ENCODE measurements at places on chromosomes 2 and 18.

DNA sequence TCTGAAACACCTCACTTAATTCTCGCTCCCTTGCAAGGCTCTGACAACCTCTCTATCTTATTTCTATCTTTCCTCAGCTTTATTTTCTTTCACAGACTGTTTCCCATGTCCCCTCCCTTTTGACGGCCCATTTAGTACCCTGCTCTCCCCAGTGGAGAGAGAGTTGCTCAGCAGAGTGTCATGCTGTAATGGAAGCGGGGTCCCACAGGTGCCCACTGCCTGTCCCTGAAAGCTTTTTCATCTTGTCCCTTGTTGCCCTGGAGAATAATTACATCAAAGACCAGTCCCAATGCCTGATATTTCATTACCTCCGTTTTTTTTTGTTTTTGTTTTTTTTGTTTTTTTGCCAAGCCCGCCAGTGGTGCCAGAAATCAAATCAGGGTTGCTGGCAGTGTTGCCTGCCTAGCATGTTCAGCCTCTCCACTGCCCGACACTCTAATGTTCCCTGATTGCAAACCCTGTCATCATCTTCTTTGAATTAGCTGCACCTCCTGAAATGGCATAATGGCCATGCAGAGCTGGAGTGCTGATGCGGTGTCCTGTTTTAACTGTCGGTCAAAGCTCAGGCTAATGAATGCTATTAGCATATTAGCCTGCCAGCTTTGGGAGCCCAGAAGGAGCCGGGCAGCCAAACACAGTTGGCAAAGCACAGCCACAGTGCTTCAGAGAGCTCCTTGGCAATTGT, 71.2 kb upstream of the CAVIN2 start:
- no peak for DNase-seq

DNA sequence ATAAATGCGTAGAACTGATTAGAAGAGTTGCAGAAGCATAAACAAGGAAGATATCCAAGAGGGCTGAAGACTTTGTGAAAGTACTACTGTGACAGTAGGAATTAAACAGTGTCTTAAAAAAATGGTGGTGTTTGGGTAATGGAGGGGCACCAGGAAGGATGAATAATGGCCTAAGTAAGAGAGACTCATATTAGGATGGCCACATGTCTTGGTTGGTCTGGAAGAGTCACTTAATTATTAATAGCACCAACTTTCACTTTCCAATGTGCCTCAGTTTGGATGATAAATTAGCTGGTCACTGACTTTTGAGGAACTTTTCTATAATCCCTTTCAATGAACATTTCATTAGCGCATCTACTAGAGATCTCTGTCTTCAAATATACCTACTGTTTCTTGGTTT, 372.2 kb downstream of the NYAP2 start:
- DNase-seq = no peak

DNA sequence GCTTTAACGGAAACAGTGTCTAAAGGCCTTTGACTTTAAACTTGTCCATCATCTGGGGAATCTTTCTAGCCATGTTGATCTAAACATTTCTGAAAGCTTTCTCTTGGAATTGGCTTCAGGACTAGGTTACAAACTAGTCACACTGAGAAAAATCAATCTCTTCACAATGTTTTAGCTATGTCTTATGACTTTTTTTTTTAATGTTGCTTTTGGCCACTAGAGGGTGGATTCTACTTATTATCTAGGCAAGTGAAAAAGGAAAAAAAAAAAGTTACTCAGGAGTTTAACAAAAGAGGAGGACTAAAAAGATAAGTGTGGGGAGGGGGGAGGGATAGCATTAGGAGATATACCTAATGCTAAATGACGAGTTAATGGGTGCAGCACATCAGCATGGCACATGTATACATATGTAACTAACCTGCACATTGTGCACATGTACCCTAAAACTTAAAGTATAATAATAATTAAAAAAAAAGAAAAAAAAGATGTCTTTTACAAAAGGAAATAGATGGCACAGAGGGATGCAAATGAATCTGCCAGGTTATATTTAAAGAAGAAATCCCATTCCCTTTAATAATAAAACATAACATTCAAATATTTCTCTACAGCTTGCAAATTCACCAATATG, 160.4 kb upstream of the PID1 start:
- DNase-seq = peak; percentile 60

- no peak for DNase-seq
Observed at GRCh38 chr2:134307334-134307733, 53.5 kb downstream of the MGAT5 start.

DNA sequence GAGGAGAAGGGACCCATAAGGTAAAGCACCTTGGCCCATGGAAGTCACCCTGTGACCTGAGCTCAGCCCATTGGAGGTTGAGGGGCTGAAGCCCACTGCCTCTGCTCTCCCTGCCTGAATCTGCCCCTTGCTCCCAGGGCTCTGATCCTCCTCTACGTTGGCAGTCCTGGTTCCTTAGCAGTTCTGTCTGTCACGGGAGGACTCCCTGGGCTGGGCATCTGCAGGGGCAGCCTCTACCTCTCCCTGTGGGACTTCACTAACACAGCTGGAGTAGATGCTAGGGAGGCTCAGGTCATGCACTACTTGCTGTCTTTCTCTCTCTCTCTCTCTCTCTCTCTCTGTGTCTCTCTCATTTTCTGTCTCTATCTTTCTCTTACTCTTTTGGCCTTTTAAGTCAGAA, 8.7 kb downstream of the GYPC start:
- no peak for DNase-seq

DNA sequence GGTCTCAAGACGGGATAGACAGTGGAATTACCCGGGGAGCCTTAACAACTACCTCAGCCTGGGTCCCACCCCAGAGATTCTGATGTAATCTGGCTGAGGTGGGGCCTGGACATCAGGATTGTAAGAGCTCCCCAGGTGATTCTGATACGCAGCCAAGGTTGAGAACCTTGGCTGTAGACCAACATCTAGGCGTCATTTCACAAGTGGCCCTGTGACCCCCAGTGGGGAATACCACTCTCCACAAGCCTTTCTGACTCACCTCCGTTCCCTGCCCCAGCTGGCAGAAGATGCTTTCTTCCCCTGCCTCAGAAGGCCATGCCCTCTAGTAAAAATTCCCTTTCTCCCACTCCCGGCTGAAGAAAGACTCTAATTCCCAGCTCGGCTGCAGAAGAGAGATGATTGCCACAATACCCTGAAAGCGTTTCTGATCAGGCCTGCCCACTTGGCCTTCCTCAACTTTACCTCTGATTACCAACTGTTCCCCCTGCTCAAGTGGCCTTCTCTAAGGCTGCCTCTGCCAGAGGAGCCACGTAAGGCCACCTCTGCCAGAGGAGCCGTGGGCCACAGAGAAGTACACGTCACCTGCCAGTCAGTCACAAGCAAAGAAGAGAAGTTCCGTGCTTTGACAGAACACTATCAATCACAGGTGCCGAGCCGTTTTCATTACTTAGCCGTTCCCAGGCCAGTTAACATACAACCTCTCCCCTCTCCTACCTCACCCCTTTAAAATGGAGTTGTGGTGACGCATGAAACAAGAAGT, 116.8 kb upstream of the PKDCC start:
- no peak for DNase-seq

DNA sequence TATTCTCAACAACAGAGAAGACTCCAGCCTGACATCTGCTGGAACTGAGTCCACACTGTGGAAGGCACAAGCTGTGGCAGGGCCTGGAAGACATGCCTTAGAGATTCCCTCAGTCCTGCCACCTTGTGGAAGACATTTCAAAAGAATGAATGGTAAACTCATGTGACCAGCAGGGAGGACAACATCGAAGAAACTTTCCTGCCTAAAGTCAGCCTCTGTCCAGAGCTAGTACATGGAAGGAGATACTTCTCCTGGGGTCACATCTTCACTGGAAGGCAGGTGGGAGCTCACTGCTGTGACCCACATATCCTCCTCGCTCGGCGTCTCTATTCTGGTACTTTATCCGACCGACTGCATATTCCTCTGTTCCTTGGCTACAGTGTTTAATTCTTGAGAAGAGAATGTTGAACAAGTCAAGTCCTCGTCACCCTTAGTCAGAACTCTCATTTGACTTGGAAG, 59.5 kb downstream of the PUM2 start:
- DNase-seq = peak; percentile 89

GRCh38 chr18:69947361-69948133, at the start of gene CD226:
Gene CD226 (minus strand): TSS chr18:69947873. CDS start chr18:69947406, 467 bp downstream.
- DNase-seq = peak; percentile 32

DNA sequence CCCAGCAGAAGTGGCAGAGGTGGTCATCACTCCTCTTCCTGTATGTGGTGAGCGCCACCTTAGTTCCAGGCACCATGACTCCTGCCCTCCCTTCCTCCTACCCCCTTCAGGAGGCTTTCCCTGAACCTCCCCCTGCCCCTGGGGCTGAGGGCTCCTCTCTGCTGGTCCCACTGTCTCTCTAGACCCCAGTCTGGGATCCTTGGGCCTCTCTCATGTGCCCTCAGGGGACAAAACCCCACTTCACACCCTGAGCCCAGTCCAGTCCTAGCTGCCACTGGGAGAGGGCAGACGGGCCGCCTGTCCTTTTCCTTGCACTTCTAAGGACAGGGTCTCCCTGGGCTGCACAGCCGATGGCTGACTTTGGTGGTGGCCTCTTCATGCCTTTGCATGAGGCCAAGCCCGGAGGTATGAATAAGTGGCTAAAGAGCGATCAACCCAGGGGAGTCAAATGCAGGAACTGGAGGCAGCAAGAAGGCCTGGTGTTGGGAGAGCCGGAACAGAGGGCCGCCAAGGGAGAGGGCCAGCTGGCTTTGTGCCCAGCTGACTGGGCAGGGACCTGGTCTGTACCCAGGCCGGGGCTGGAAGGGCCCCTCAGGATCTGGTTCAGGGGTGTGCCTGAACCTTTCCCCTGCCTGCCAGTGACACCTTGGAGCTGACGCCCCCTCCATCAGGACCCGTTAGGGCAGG, 29.5 kb downstream of the GLI2 start:
- DNase-seq = no peak

GRCh38 chr2:75560022-75560767, 544 bp downstream of the EVA1A start:
- DNase-seq = no peak

DNA sequence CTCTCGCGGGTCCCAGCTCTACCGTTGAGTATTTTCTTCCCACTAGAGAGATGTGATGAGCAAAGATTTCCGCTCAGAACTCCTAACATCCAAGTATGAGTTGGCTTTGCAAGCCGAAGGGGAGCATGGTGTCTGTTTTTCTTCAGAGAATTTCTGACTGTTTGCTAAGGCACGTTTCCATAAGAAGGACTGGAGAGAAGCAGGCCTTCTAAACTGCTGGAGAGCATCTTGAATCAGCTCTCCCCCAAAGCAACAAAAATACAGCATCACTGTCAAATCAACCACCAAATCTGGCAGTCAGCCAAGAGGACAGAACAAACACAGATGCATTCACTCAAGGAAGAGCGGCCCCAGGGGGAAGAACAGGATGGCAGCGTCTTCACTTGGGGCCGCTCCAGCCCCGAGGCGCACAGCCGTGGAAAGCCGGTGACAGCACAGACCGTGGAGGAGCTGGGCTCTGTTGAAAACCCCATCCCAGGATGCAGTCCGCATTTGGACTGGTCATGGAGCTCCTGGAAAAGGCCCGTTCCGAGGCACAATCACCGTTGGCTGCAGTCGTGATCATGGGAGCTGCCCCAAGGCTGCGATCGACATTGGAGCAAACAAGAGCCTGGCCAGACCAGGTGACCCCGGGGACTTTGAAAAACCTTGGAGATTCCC, 101.4 kb downstream of the NFATC1 start:
- DNase-seq = peak; percentile 29

GRCh38 chr2:60246583-60246982, 306.9 kb downstream of the BCL11A start:
- DNase-seq = peak; percentile 10

- no peak for DNase-seq
Observed at GRCh38 chr2:170177950-170178781, at the start of gene MYO3B. Gene MYO3B (plus strand): TSS chr2:170178147. CDS start chr2:170178288, 141 bp downstream.

DNA sequence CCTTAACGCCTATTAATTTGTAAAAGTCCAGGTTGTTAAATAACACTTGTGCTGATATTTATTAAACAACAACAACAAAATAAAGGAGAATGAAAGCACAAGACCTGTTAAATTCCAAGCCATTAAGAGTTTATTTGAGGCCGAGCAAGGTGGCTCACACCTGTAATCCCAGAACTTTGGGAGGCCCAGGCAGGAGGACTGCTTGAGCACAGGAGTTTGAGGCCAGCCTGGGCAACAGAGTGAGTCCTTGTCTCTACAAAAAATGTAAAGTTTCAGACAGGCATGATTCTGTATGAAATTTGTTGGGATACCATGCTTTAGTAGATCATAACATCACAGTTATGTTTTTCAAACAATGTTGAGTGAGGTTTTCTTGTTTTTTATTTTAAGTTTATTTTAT, 17.1 kb downstream of the PELI1 start:
- DNase-seq = no peak

DNA sequence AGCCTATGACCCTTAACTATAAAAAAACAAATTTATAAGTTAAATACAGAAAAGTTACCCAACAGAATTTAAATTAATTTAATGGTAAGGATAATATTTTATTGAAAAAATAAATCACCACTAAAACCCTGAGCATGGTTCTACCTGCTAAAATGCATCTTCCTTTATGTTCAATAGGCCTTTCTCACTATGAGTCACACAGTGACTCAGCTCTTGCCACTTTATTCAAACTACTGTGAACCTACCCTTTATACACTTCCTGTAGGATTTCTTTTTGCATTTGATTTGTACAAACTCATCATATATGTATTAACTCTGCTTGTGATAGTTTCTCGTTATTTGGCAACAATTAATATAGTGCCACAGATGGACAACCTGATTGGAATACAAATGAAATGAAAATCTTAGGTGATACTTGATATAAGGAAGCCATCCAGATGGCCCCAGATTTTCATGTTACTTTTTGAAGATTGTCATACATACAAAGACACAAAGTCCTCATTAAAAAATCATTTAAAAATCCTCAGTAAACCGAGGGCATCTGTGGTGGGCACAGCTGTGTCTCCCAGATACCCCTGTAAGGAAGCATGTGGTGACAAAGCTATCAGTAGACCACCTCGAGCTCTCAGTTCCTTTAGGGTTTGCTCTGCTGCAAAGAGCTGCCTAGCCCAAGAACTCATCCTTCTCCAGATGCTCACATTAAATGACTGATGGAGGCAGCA, 55.2 kb upstream of the COBLL1 start:
- DNase-seq = peak; percentile 46

DNA sequence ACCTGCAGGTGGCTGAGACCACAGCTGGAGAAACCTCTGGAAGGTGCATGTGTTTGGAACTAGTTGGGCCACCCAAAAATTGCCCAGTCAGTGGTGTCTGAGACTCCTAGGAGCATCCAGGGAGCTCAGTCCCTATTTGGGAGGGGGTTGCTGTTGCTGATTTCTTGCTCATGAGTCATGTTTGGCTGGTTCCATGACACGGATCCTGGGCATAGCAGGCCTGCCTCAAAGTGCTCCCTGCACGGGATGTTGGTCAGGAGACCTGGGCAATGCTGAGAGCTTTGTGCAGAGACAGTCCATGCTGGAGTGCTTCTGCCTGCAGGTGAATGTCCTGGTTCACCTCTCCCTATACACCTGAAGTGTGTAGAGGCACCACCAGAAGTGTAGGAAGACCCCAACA, 194.2 kb downstream of the GLI2 start:
- no peak for DNase-seq

Data from hematopoietic multipotent progenitor cell treated with erythropoietin and hydrocortisone succinate and interleukin-3 and kit ligand, for 6 days (in vitro differentiated cells).